Smooth muscle cell of bladder (primary cell): ENCODE measurements at places on chromosomes 12 and 14. TPM values are rescaled to one million over a fixed set of nuclear protein-coding genes. Genes with fewer than 3 reads are reported as not detected.

The PGF gene
- total RNA-seq: 1.7 and 3.5 TPM in 2 replicates

The KLRC2 gene
- total RNA-seq: not detected in 2 replicates

The VWF gene
- 0.85 and 3.7 TPM in 2 replicates for total RNA-seq

The PMCH gene
- not detected in 2 replicates for total RNA-seq

The SMIM41 gene
- 1.4 and 9.8 TPM in 2 replicates for total RNA-seq

The RIMBP2 gene
- total RNA-seq: under 0.01 and 0.18 TPM in 2 replicates

The C12orf56 gene
- total RNA-seq: 0.28 and 0.37 TPM in 2 replicates

The TAS2R20 gene
- total RNA-seq: 2.2 and 2.4 TPM in 2 replicates

The AHNAK2 gene
- 59.3 and 96.1 TPM in 2 replicates for total RNA-seq

The RHOJ gene
- 2.0 and 3.4 TPM in 2 replicates for total RNA-seq

The NKX2-1 gene
- total RNA-seq: not detected in 2 replicates

The C14orf39 gene
- not detected in 2 replicates for total RNA-seq

The CNTN1 gene
- 0.28 and 0.65 TPM in 2 replicates for total RNA-seq

The TAS2R8 gene
- not detected in 2 replicates for total RNA-seq

The MMP19 gene
- total RNA-seq: 5.9 and 6.1 TPM in 2 replicates

The GSC gene
- 0.71 and 2.7 TPM in 2 replicates for total RNA-seq

The PYGL gene
- 78.5 and 100 TPM in 2 replicates for total RNA-seq

The FOXG1 gene
- under 0.01 TPM in 2 replicates for total RNA-seq

The LMNTD1 gene
- 0.28 and 0.37 TPM in 2 replicates for total RNA-seq
